Stimulated activated CD4-positive, alpha-beta T cell treated with anti-CD3 and anti-CD28 coated beads, Interleukin-4, amount 100 ng/mL, for 1 hour (primary cell): ENCODE measurements at places on chromosomes 2 and 18.

DNA sequence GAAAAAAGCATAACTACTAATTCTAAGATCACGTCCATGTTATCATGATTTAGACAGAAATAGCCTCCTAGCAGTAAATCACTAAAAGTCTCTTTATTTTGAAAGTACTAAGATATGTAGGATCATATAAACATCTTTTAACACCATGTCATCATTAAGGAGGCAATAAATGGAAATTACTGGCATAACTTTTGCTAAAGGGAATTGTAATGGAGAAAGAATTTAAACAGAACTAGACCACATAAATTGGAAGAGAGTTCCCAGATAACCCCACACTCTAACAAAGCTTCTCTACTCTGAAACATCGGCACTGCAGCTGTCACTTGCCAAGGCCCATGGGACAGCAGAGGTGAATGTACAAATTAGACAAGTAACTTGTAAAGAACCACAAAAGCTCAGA, 29.5 kb downstream of the STK39 start:
- no peak for DNase-seq

DNA sequence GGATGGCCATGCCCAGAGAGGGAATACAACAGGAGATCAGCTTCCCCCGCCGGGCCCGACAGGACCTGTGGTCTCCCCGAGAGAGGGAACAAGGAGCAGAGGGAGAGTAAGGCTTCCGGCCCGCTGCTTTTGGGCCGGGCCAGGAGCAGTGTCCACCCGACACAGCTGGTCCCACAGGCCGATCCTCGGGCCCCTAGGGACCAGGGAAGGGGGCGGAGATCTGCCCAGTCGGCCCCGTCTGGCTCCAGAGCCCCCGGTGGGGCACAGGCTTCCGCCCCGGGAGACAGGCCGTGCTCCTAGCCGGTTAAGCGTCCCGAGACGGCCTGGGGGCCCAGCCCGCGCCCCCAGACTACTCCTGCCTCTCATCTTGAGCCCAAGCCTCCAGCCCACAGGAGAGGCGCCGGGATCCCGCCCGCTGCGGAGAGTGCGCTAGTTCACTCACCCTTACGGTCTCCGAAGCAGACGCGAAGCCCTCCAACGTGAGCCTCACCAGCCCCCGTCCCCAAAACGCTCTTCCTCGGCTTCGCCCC, at the start of gene MCFD2:
MCFD2 (minus strand) TSS at position 526 of the 530 bp plus-strand sequence. CDS start 6,635 bp downstream, outside the sequence.
- peak; percentile 14 for DNase-seq

GRCh38 chr18:73679941-73680712, 467.5 kb downstream of the FBXO15 start:
- no peak for DNase-seq

GRCh38 chr2:65044097-65044735, 12.0 kb upstream of the CEP68 start:
- DNase-seq, result no peak

DNA sequence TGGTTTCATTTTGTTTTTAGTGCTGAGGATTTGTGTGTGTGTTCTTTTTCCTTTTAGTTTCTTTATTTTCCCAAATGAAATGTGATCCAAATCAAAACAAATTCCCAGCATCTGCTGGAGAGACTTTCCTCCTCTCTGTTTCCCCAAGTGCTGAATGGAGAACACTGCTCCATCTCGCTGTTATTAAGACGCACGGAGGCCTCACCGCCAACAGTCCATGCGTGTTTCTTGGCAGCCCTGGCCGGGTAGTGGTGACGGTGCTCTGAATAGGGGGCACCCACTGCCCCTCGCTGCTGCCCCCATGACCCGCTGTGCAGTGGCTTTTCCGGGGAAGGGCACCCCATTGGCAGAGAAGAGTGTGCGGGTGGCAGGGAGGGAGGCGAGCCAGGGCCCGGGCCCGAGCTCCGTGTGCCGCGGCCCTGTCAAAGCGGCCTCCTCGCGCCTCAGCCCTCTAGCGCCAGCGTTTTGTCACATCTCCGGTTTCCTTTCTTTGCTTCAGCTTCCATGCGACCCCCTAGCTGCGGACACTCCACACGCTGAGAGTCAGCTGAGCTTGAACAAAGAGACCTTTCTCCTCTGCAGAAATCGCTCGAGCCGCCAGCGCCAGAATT, 473.7 kb upstream of the SALL3 start:
- DNase-seq, result no peak

GRCh38 chr2:239912938-239913635, 112.1 kb downstream of the NDUFA10 start:
- no peak for DNase-seq

DNA sequence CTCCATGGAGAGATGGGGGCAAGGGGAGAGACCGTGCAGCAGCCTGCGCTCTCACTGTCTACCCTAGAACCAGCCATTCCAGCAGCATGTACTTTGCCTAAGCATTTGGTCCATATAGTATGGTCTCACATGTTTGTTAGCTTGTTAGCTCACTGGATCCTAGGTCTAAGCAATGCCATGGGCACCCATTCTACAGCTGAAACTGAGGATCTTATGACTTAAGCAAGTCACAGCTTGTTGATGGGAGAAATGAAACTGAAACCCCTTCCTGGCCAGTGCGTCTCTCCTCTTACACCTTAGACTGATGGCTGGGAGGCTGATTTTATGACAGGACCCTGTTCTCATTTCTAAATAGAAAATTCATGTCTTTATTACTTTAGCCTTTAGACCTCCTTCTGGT, 90.1 kb downstream of the EPAS1 start:
- no peak for DNase-seq
